Activated T-helper 9 cell treated with anti-CD3 and anti-CD28 coated beads, Interleukin-2, amount 50 U/mL, for 16 hours (primary cell): ENCODE measurements at places on chromosomes 12 and 14.

DNA sequence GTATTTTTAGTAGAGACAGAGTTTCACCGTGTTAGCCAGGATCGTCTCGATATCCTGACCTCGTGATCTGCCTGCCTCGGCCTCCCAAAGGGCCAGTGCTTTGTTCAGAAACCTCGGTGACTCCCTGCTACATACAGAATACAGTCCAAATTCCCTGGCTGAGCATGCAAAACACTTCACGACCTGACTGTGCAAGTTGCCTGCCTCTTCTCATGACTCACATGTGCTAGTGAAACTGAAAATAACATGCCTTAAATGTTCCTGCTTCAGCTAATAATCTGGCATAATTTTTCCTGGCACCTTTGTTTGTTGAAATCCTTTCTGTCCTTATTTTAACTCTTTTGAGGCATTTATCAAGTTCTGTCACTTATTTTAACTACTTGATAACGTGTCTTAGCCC, 8.2 kb downstream of the DMAC2L start:
- no peak for DNase-seq

DNA sequence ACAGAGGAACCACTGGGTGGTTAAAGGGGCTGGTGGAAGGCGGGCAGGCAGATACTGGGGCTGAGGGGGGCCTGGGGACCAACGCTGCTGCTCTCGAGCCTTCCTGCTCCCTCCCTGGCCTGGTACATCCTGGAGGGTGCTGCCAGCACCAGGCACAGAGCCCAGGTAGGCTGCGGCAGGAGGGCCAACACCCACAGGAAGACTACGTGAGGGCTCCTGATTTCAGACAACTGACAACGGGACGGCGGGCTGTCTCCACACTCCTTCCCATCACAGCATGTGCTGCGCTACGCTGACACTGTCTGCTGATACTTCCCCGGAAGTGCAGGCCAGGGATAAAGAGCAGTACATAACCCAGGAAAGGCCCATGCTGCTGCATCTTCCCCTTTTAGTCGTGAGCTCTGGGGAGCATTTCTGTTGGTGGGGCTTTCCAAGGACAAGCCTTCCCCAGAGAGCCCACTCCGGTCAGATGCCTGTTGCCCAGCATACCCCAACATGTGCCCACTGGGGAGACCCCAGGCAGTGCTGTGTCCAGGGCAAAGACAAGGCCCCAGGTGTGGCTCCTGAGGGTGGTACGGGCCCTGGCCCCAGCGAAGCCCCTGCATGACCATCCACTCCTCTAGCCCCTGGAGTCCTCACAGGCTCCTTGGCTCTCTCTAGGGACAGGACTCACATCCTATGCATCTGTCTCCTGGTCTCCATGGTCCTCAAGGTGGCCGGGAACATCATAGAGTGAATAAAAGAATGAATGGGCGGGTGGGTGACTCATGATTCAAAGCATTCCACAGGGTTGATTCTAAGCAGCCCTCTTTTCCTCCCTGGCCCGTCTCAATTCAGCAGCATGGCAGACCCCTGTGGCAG, 38.0 kb downstream of the CHGA start:
- no peak for DNase-seq

DNA sequence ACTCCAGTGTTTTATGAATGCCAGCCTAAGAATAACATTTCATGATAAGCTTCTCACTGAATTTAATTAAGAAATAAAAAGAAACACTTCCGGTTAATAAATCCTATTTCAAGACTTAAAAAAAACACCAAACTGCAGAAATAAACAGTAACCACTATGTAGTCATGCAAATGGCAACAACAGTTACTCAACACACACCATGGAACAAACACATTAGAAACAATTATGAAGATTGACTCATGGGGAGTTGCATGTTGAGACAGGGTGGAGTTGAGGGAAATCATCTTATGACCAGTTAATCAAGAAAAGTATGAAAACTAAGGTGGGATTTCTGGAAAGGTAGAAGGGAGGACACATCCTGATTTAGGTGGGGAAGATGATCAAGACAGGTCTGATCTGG, 52.7 kb downstream of the PLBD1 start:
- no peak for DNase-seq

DNA sequence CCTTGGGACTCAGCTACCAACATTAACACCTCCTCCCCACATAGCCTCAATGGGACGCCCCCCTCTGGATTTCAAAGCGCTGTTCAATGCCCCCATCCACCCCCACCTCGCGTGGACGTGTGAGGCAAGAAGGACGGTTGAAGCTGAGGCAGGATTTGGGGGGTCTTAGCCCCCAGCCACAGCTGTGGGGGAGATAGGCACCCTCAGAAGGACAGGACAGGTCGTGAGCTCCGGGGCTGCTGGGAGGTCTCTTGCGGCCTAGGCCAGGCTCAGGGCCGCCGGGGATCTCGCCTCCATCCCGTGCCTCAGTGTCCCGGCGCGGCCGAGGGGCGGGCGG, 8.3 kb upstream of the SP7 start:
- no peak for DNase-seq
